Activated naive CD4-positive, alpha-beta T cell treated with anti-CD3 and anti-CD28 coated beads, Interleukin-2, amount 50 U/mL, for 72 hours (primary cell): ENCODE measurements at places on chromosomes 6 and 20.
A peak's percentile ranks its signal among the peaks of the same experiment; 100 is the strongest.

- no peak for DNase-seq
Measured at GRCh38 chr20:16018881-16019280, 554.4 kb downstream of the KIF16B start.

DNA sequence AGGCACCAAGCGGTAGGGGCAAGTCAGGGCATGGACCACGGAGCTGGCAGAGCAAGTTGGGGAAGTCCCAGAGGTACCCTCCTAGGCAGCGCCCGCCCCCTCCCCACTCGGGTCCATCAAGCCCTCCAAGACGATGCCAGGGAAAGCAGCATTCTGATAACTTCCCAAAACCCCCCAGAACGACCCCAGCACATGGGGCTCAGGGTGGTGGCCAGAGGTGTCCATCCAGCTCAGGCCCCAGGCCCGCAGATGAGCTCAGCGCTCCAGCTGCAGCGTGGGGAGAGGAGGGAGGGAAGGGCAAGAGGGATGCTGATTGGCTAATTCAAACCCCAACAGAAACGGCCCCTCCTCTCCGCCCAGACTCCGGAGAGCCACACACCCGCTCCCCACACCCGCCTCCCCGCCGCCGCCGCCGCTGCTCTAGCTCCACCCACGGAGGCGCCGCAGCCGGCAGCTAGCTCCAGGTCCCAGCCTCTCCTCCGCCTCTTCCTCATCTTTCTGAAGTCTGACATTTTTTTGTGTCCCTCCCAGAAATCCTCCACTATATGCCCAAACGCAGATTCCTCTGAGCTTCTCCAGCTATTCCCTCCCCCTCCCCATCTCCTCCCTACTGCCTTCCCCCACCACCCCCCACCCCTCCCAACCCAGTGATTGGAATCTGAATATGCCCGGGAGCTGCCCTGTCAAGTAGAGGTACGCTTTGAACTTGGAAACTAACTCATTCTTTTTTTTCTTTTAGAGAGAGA is 40.3 kb upstream of the TLDC2 start:
- DNase-seq = peak; percentile 84

- DNase-seq = no peak
Measured at GRCh38 chr20:56809668-56810067, 180.6 kb downstream of the TFAP2C start.

DNA sequence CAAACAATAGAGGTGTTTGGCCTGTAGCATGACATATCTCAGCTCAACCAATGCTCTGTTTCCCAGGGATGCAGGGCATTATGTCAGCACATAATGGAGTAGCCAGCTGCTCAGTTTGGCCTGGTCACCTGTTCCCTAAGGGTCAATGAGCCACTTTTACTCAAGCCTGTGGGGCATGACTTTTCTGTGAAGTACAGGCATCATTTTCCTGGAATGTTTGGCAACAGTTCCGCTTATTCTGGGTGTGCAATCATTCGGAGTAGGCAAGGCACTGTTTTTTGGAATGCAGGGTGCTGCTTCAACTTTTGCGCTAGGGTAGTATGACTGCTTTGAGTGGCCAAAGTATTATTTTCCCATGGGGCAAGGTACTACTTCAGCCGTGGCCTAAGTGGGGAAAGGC is 665.4 kb downstream of the EPHA7 start:
- no peak for DNase-seq

DNA sequence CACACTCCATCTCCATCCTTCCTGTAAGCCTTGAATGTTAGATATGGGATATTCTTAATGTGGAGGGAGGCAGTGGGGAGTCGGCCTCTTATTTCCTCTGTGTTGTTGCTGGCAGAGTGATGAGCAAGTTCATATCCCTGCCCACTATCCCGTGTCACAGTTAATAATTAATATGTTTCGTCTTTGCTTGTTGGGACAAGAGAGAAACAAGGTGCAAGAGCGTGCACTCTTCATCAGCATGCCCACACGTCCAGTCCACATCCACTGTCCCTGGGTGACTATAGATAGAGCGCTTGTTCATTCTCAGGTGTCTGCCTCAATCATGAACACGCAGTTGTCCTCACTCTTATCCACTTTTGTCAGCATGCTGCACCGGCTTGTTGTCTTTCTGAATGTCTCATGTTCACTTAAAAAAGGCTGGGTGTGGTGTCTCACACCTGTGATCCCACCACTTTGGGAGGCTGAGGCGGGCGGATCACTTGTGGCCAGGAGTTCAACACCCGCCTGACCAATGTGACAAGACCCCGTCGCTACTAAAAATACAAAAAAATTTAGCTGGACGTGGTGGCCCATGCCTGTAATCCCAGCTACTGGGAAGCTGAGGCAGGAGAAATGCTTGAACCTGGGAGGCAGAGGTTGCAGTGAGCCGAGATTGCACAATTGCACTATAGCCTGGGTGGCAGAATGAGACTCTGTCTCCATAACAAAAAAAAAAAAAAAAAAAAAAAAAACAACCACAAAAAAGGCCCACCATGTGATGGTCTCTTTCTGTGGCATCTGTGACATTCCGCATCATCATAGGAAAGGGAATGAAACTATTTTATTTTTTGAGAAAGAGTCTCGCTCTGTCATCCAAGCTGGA is 34.2 kb downstream of the PPP1R3G start:
- no peak for DNase-seq

- DNase-seq = no peak
Measured at GRCh38 chr6:35739645-35740524, 3.1 kb downstream of the ARMC12 start.

GRCh38 chr6:12576389-12576788 is 140.2 kb upstream of the PHACTR1 start:
- DNase-seq = no peak

DNA sequence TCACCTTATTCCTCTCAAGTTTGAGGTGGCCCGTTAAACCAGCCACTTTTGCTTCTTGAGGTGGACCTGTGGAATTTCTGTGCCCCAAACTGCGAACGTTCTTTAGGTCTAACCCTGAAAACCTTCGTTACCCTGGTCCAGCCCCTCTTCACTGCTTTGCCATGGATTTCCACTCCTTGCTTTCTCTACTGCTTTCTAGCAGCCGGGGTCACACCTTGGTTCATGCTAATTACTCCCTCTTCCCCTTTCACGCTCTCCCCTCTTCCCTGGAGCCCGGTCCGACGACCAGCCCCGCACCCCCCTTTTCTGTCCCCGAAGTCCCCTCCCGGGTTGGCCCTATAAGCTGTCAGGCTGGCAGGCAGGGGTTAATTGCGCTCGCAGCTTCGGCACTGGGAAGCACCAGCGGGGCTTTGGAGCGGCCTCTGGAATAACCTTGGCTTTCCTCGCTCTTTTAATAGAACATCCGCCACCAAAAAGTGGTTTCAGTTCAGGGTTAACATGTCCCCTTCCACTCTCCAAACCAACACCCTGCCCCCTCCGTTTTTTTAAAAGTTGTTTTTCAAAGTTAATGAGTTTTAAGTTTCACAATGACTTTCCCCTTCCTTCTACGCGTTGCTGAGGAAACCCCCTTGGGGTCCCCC is 1.4 kb upstream of the HIVEP1 start:
- DNase-seq = peak; percentile 76

GRCh38 chr6:161217628-161218027 is 56.2 kb downstream of the AGPAT4 start:
- no peak for DNase-seq

- no peak for DNase-seq
Measured at GRCh38 chr6:115000736-115001135, 657.9 kb upstream of the HS3ST5 start.

DNA sequence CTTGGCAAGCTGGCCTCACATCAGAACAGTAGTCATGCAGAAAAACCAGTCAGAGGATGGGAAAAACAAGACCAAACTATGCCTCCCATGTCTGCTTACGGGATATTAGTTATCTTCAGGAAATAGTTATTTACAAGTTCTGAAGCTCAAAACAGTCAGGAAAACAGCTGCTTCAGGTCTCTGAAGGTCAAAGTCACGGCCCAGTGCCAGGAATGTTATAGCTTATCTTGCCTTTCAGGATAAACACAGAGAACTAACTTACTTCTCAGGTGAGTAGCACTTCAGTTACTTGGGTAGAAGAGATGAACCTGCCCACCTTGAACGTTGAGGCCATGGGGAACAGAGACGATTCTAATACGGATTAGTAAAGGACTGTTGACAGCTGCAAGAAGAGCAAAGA is 310.7 kb downstream of the KIF16B start:
- no peak for DNase-seq

GRCh38 chr6:98452685-98453084 is 381.7 kb upstream of the POU3F2 start:
- DNase-seq = no peak

DNA sequence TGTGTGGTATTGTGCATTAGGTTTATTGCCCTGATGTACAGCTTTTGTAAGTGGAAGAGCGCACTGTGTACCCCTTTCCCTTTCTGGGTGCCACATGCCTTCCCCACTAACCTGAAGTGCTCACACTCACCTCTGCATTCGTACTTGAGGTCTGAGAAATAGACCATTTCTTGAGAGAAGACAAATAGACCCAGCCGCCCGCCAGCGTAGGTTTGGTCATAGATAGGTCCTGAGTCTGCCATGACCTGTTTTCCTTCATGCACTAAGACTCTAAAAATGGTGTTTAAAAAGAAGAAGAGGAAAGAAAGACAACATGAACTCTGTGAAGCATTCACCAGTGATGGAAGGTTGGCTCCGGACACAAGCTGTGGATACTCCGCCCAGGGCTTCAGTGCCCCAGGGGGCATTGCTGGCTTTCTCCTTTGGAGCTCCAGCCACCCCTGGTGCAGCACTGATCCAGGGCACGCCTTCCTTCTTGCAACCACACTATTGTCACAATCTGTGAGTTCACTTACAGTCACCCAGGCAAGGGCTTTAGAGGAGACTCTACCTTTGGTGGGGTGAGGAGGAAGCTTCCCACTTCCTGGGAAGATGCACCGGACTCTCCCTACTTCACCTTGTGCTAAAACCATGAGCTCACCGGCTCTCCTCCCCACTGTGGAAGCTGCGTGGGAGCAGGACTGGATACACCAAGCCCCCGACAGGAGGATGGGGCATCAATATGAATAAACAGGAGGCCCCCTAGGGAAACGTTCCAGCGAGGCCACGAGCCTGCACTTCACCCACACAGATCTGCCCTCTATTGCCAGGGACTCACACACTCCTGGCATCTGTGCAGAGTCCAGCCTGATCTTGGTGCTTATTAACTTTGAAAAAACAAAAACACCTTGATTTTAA is 33.3 kb downstream of the THBS2 start:
- DNase-seq = no peak

DNA sequence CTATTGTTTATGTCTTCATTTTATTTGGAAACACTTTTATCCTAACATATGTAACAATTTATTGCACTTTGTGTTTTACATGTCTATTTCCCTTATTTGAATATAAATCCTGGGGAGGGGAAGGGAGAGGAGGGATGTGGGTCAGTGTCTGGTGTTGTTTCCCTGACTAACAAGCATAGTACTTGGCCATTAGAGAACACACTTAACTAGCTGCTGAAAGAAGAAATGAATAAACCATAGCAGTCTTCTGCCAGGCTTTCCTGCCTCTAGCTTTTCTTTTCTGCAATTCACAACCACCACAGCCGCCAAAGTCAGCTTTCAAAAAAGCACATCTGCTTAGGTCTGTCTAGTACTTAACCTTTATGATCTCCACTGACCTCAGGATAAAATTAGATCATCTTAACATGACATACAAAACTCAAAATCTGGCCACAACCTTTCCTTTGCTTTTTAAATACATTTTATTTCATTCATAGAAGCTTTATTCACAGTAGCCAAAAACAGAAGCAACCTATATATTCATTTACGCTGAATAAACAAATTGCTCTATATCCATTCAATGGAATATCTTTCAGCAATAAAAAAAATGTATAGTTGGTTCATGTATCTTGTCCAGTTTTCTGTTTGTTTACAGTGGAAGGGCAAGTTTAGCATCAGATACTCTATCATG is 16.3 kb downstream of the PDSS2 start:
- DNase-seq = no peak

DNA sequence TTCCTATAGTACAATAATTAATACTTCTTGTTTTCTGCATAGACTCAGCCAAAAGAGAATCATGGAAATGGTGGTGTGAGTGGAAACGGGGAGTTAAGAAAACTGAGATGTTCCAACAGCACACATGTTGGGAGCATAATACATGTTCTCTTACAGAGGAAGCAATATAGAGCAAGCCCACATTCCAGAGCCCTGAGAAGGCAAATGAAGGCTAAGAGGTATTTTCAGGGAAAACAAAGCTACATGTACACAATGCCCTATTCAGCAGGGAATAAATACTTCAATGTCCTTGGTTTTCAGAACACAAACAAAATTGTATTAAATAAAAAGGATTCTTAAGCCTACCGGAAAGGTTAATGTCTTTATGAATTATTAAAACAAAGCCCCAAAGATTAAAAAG is 35.1 kb upstream of the SMIM8 start:
- DNase-seq = no peak

- no peak for DNase-seq
Measured at GRCh38 chr20:38590676-38591473, 9.9 kb downstream of the ADIG start.
